ENCODE measurements at places on chromosomes 6 and 20. TPM values are rescaled to one million over a fixed set of nuclear protein-coding genes. Genes with fewer than 3 reads are reported as not detected.

DNA sequence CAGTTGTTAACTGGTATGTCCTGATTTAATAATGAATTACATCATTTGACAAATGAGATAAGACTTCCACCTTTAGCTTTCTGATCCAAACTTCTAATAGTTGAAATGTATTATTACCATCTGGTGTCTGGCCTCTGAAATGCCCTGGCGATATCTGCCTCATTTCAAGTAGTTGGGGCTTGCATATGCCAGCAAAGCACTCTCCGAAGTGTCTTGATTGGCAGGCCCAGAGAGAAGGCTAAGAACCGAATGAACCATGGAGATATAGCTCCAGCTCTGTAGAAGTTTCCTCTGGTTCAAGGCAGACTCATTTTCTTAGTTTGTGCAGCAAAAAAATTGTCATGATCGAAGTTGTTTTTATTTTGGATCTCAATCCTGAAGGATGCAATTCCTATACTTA is 13.4 kb upstream of the HIVEP2 start:
- DNase-seq, result no peak

- DNase-seq, result no peak
Measured at GRCh38 chr6:10852361-10852960, 14.1 kb upstream of the MAK start.

GRCh38 chr6:158907931-158908330 is 88.8 kb upstream of the EZR start:
- no peak for DNase-seq

DNA sequence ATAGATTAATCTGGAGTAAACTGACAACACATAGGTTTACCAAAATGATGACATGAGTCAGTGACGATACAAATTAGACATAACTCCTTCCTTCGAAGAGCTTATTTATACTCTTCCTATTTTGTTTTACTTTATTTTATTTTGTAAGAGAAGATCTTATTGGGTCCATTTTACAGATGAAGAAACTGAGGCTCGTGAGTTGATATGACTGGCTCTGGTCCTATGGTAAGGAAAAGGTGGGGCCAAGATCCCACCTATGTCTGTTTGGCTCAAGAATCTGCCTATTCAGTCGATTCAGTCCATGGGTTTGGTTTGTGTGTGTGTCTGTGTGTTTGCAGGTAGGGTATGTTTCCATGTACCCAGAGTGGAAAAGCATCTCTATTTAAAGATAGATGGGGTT is 8.4 kb upstream of the R3HDML start:
- DNase-seq, result no peak

- no peak for DNase-seq
Measured at GRCh38 chr6:114713690-114714089, 370.9 kb upstream of the HS3ST5 start.

DNA sequence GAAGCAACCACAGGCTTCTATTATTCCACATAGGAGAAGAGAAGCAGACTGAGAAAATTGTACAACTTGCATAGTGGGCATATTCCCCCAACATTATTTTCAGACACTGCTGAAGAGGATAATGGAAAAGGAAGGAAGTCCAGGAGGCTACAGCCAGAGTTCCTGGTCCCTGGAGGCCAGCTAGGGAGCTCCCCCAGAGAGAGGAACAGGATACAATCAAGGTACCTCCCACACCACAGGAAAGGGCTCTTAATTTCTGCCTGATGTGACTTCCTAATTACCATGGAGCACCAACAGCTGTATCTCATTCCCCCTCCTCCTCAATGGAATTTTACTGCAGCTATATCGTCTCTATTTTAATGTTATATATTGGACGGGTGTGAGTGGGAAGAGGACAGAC is 594.3 kb upstream of the NRSN1 start:
- DNase-seq, result no peak

DNA sequence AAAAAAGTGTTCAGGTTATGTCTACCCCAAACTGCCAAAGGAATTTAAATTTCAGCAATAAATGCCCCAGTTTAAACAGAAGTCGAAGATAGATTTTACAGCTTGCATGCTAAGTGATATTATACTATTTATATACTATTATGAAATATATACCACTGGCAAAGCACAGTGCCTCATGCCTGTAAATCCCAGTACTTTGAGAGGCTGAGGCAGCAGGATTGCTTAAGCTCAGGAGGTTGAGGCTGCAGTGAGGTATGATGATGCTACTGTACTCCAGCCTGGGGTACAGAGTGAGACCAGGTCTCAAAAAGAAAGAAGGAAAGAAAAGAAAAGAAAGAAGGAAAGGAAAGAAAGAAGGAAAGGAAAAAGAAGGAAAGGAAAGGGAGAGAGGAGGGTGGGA is 102.1 kb downstream of the MTFR2 start:
- DNase-seq, result peak; percentile 71

- DNase-seq, result no peak
Measured at GRCh38 chr6:9851541-9852380, 563.1 kb downstream of the TFAP2A start.

DNA sequence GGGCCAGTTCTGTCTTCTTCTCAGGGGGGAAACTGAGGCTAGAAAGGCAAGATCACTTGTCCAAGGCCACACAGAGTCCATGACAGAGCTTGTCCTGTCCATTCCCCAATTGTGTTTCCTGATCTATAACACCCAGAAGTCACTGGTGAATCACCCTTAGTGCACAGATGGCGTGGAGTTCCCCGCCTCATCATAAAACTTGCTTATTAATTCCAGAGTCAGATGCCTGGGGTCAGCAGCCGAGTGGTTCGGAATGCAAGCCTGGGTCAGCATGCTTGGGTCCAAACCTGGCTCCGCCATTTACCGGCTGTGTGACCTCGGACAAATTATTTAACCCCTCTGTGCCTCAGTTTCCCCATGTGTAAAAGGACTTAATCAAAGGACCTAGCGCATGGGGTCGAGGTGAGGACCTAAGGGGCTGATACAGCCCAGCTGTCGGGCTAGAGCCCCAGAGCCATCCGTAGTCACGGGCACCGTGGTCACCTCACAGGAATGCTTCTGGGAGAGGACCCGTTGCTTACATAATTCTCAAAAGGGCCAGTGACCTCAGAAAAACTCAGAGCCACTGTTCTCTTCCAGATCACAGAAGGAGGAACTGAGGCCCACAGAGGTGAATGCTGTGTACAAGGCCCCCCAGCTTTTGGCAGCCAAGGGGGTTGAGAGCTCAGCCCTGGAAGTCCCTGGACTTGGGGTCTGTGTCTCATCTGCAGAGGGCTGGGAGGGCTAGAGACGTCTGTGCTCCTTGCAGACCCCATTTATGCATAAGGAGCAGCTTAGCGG is 1.4 kb upstream of the ZBP1 start:
- no peak for DNase-seq

GRCh38 chr20:11799281-11799684 is 118.4 kb upstream of the BTBD3 start:
- DNase-seq, result no peak

GRCh38 chr6:42103216-42103615 is 39.2 kb downstream of the C6orf132 start:
- no peak for DNase-seq

- DNase-seq, result no peak
Measured at GRCh38 chr20:23753589-23753988, 2.9 kb upstream of the CST1 start.

- no peak for DNase-seq
Measured at GRCh38 chr20:16317445-16318362, 255.5 kb downstream of the KIF16B start.

- DNase-seq, result no peak
Measured at GRCh38 chr6:127581576-127581975, 4.6 kb downstream of the C6orf58 start.

DNA sequence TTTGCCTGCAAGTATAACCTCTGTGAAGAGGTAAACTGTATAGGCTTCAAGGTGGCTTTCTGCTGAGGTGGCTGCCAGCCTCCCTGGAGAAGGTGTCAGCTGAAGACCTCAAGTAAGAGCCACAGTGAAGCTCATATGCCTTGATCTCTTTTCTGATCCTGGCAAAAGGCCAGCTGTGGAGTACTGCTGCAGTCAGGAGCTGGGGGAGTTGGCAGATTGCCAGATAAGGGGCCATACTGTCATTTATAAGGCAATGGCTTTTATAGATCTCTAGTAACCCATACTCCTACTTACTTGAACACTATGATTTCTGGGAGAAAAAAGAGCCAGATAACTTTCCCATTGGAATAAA is 8.8 kb upstream of the CEP85L start:
- DNase-seq, result peak; percentile 67

GRCh38 chr6:152669895-152670294 is 27.8 kb upstream of the MYCT1 start:
- DNase-seq, result peak; percentile 25

DNA sequence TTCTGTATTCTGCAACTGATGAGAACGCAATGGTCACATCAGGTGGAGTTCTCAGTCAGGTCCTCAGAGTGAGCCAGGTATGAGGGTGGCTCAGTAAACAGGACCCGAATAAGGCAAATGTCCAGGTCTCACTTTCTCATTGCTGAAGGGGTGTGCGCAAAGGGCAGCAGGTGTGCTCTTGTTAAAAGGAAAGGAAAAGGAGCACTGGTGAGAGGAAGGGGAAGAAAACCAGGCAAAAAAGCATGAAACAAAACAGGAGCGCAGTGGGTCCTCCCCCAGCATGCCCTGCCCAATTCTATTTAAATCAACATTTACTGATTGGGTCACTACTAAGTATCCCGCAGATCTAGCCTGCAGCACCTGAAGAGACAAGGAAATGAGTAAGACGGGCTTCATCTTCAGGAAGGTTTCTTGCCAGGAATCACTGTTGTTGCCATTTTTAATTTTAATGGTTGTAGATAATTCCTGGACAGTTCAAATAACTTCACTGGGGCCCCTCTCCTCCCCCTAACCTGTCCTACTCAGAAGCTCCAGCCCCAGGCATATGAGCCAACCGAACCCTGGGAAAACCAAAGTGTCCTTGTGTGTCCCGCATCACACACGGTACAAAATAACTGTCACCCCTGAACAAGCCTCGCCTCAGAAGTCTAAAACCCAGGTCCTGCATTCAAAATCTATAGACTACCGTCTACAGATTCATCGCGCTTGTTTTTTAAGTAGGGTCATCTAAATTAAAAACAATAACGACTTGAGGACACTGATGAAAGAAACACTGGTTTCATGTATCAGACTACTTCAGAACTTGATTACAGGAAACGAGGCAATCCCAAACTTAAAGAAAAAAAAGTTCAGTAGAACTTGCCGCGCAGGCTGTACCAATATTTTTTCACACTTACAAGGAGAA is 980 bp downstream of the MBOAT1 start:
- peak; percentile 14 for DNase-seq

- DNase-seq, result peak; percentile 55
Measured at GRCh38 chr6:100202417-100203194, 208.6 kb upstream of the MCHR2 start.

LY6G6C gene
- total RNA-seq, result 3.1 TPM

MMP24 gene
- total RNA-seq, result 0.24 TPM

SMOC2 gene
- 146 TPM for total RNA-seq

TOX2 gene
- total RNA-seq, result not detected

TNF gene
- 1.4 TPM for total RNA-seq

PNPLA1 gene
- total RNA-seq, result 1.4 TPM

BMP7 gene
- total RNA-seq, result 17.1 TPM
